RPMI7951 (cell line): ENCODE measurements at places on chromosomes 4 and X.

- no peak for DNase-seq
Observed at GRCh38 chr4:164871673-164872072, 5.3 kb upstream of the APELA start.

DNA sequence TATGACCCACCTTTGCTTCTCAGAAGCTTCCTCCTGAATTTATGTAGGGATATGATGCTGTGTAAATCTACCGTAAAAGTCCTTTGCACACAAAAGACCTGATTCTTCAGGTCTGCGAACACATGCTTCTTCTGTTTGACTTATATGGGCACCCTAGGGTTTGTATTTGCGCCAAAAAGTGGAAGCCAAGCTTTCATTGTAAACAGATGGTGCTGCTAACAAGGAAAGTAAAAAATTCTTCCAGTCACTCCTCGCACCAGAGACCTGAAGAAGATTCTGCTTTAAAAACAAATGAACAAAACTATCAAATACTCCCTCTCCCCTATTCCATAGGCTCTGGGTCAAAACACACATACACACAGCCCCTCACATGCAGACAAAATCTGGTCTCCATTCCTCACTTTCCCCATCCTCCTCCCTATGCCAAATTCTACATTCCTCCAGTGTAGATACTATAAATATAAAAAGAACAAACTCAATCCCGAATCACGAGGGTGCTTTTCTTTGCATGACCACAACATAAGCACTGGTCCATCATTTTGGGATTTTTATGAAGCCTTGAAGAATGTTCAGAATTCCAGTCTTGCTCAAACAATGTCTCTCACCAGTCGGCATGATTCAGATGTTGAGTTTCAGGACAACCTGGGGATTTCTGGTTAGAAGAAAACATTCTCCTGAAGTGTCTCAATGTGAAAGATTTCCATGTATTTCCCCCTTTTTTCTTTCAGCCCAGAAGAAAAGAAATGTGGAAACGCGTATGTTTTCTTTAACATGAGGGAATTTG is 125.1 kb downstream of the PALLD start:
- DNase-seq: peak; percentile 52

DNA sequence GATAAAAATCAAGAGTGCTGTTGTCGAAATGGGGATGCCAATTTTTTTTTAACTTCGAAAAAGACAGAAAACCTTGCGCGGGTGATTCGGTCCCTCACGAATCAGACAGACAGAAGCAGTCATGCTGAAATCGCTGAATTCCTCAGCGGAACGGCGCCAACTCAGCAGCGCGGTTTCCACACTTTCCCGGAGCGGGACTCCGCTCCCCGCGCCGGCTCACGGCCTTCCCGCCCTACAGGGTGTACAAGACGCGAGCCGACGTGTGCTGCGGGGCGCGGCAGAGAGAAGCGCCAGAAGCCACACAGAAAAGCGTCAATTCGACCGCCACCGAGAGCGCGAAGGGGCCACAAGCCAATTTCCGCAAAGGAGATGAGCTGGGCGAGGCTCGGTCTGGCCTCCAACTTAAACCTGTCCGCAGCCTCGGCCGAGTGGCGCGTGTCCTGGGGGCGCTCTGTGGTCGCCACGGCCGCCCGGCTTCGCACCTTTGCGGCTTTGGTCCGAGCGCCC is 1.3 kb downstream of the NEXMIF start:
- DNase-seq: no peak

- DNase-seq: peak; percentile 31
Observed at GRCh38 chr4:185096032-185096653, 46.9 kb upstream of the SLC25A4 start.

DNA sequence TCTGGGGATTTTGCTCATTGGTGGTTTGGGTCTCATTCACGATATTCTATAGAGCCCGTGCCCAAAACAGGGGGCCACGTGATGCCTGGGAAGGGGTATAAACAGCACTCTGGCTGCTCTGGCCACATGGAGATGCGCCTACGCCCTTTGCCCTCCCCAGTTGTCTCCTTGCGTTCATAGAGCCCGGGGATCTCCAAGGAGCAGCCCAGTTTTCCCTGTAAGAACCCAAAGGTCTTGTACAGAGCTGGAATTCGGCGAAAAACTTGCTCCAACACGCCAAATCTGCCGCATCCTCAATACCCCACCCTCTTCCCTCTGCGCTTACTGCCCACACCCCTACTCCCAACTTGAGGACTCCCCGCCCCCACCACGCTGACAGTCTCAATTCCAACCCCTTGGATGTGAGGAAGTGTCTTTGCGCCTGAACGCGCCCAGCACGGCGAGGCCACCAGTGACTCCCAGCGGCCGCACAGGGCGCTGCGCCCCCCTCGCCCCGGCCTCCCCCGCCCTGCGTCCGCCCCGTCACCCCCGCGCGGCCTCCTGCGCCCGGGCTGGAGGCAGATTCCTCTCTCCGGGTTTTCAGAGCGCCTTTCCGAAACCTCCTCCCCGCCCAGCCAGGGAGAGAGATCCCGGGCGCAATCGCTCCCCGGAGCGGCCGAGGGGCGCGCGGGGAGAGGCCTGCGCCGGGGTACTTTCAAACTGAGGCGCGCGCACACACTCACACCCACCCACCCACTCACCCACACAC is at the start of gene NHS:
Gene NHS, plus strand, starts transcription at position 582 of the 748 bp plus-strand sequence. CDS start 558 bp downstream, outside the sequence.
- peak; percentile 83 for DNase-seq

- peak; percentile 22 for DNase-seq
Observed at GRCh38 chr4:176376032-176376614, 56.4 kb downstream of the SPCS3 start.

- DNase-seq: no peak
Observed at GRCh38 chr4:80035336-80035735, 37.7 kb downstream of the ANTXR2 start.

- peak; percentile 1 for DNase-seq
Observed at GRCh38 chr4:134027931-134028330, 173.7 kb downstream of the PABPC4L start.

- no peak for DNase-seq
Observed at GRCh38 chr4:171847751-171848150, 34.5 kb downstream of the GALNTL6 start.

DNA sequence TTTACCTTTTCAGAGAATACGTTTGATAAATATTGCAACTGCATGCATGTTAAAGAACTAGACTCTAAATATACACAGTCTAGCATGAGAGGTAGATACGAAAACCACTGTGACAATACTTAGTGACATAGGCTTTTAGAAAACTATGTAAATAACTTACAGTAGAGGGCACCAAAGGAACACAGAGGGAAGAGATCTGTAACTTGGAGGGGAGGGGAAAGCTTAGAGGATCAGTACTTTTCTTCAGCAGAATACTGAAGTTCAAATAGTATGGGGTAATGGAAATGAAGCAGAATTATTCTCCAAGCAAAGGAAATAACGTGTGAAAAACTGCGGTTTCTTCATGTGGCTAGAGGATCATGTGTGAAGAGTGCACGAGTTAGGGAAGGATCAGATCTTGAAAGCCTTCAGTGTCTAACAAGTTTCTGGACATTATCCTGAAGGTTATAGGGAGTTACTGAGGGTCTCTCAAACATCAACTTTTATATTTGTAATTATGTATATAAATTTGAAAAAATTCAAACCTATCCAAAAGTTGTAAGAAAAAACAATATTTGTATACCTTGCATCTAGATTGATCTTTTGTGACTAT is 264.3 kb downstream of the NPFFR2 start:
- peak; percentile 52 for DNase-seq

DNA sequence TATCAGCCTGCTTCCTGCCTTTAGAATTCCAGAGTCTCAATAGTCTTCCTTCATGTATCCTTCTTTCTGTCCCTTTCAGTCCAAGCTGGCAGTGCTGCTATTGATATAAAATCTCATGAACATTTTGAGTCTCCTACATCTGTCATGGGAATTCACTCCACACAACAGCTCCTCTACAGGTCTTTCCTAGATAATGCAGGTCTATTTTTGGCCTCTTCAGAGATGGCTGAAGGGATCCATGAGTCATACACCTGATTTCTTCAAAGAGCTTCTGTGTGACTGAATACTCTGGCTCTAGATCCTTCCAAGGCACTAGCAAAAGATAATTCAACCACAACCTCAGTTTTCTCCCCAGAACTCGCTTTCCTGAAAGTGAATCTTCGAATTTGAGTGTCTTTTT is 115.4 kb downstream of the STPG2 start:
- peak; percentile 3 for DNase-seq

DNA sequence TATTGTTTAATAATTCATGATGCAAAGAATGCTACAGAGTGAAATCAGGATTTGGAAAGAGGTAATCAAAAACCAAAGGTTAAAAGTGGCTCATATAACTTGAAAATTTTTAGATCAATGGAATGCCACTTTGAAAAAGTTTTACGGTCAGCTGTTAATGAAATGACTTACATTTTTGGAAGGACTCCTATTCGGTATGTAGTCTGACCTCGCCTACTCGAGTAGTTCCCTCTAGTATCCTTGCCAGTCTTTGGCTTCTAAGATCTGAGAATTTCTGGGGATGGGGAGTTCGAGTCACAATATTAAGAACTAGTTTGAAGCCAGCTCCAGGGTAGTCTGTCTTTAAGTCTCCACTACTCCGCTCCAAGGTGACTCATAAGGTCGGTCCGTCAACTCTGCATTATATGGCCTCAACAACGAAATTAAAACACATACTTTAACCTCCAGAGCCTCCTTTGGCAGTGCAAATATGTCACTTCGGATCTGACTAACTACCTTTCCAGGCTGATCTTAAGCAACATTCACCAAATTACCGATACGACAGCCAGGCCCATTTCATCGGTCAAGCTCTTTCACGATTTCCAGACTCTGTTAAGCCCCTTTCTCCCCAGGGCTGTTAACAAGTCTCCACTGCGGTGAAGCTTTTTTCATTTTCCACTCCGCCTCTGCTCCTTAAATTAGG is 733 bp upstream of the NAA15 start:
- DNase-seq: peak; percentile 56

GRCh38 chr4:7032596-7032995 is 10.6 kb upstream of the TADA2B start:
- no peak for DNase-seq

DNA sequence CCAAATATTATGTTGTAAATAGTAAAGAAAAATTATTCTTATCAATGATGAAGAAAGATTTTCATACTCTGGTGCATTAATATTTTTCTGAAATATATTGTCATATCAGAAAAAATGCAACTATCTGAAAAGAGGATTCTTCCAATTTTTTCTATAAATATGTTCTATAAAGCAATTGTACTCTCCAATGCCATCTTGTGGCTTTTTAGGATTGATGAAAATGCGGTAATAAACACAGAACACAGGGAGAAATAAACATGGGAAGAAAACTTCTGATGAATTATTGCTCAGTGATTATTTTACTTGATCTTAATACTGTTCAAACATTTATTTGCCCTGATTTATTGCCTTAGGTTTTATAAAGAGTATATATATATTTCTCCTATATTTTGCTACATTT is 215.4 kb downstream of the IL1RAPL1 start:
- DNase-seq: no peak

DNA sequence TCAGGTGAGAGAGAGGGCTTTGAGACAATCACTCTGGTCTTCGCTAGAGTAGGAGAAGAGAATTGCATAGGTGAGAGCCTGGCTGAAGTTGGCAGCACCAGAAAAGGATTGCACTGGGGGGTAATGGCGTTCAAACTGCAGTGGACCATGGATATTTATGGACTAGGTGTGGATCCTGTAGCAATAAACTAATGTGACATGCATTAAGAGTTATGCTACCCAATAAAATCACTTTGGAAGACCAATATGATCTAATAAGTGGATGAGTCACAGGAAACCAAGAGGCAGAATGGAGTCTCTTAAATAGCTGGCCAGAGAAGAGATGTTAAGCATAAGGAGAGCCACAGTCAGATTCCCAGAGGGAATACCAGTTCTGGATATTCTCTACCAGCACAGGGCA is 259.8 kb downstream of the FBXO8 start:
- no peak for DNase-seq

GRCh38 chr4:142595222-142595871 is 250.8 kb downstream of the INPP4B start:
- DNase-seq: no peak

GRCh38 chrX:85499400-85499799 is 119.9 kb upstream of the POF1B start:
- no peak for DNase-seq

- peak; percentile 3 for DNase-seq
Observed at GRCh38 chr4:81472281-81473182, 825 bp upstream of the RASGEF1B start.

- peak; percentile 96 for DNase-seq
Observed at GRCh38 chrX:47836164-47837072, at the start of gene ZNF81. TSS of gene ZNF81 (plus strand) at chrX:47836902. CDS start at chrX:47846268, 9,366 bp downstream.

GRCh38 chr4:142556048-142556447 is 290.1 kb downstream of the INPP4B start:
- no peak for DNase-seq

DNA sequence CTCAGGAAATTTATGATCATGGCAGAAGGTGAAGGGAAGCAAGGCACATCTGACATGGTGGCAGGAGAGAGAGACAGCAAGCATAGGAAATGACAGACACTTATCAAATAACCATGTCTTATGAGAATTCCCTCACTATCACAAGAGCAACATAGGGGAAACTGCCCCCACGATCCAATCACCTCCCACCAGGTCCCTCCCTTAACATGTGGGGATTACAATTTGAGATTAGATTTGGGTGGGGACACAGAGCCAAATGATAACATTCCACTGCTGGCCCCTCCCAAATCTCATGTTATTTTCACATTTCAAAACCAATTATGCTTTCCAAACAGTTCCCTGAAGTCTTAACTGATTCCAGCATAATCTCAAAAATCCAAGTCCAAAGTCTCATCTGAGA is 8.2 kb upstream of the TMA16 start:
- DNase-seq: no peak

GRCh38 chrX:105323928-105324327 is 103.4 kb upstream of the TEX13A start:
- DNase-seq: no peak

- no peak for DNase-seq
Observed at GRCh38 chr4:140689623-140690022, 66.6 kb downstream of the TBC1D9 start.

DNA sequence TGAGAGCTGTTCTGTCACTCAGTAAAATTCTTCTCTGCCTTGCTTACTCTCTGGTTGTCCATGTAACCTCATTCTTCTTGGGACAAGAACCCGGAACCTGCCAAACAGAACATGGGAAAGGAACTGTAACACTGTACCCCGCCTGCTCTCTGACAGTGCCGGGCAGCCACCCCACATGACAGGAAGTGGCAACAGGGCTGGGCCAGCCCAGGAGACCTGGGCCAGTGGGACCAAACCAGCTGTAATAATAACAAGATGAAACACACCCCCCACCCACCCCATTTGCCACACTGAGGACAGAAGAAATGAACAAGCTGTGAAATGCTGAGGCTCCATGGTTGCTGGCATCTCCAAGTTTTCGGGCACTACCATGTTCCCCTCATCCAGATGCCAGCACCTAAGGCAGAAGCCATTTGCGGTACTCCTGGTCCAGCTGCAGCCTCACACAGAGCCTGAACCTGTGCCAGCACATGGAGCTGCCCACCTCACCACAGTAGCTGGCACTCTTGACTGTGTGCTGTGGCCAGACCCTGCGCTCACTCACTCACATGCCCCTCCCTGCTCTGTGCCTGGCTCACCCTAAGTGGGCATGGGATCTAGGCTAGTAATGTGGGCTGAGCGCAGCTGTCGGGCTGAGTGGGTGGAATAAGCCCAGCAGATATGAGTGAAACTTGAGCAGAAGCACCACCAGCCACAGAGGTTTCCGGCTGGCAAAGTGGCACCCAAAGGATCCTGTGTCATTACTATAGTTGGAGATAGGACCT is 126.2 kb upstream of the UGT8 start:
- DNase-seq: no peak
